Astrocyte (in vitro differentiated cells and primary cell): ENCODE measurements at places on chromosomes 2 and 18. TPM values are rescaled to one million over a fixed set of nuclear protein-coding genes. Genes with fewer than 3 reads are reported as not detected.
A peak's percentile ranks its signal among the peaks of the same experiment; 100 is the strongest.

The EMX1 gene
- total RNA-seq = 0.48 TPM in 1 of 2 replicates, not detected in the other

- H3K4me1 ChIP-seq = peaks cover 21% of the 10 kb centered on the region
- no peak for DNase-seq
- no peak overlapping the region for H3K27ac ChIP-seq
- no peaks in the 10 kb centered on the region for H3K27me3 ChIP-seq
Measured at GRCh38 chr2:128640166-128640844, 321.6 kb upstream of the HS6ST1 start.

The TAF4B gene
- 3.0 and 3.2 TPM in 2 replicates for total RNA-seq

The STON1 gene
- total RNA-seq = 7.3 and 9.5 TPM in 2 replicates

The PLEK gene
- not detected in 2 replicates for total RNA-seq

The KCNS3 gene
- 0.84 and 1.7 TPM in 2 replicates for total RNA-seq

DNA sequence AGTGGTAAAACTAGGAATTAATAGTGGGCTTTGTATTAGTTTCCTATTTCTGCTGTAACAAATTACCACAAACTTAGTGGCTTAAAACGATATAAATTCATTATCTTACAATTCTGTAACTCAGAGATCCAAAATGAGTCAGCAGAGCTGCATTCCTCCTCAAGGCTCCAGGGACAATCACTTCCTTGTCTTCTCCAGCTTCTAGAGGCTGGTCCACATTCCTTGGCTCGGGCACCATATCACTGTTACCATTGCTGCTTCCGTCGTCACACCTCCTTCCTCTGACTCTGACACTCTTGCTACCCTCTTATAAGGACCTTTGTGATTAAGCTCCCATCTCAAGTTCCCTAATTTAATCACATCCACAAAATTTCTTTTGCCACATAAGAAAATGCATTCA is 567.8 kb upstream of the KLHL29 start:
- no peak for DNase-seq
- no peak overlapping the region for H3K4me3 ChIP-seq
- H3K36me3 ChIP-seq = no peaks in the 10 kb centered on the region
- no peak overlapping the region for H3K27ac ChIP-seq
- no peaks in the 10 kb centered on the region for H3K27me3 ChIP-seq
- H3K4me1 ChIP-seq = no peaks in the 10 kb centered on the region

The ASB18 gene
- total RNA-seq = not detected in 2 replicates

The REG3G gene
- not detected in 2 replicates for total RNA-seq

- H3K27ac ChIP-seq = no peak overlapping the region
- DNase-seq = peak; percentile 79
- H3K4me3 ChIP-seq = no peak overlapping the region
- H3K4me1 ChIP-seq = no peaks in the 10 kb centered on the region
- no peaks in the 10 kb centered on the region for H3K27me3 ChIP-seq
Measured at GRCh38 chr2:168851674-168852320, 38.4 kb downstream of the SPC25 start.

GRCh38 chr18:37565101-37565976 is at the start of gene CELF4:
TSS of gene CELF4 (minus strand) at chr18:37565798.
- peak within 1 kb of the TSS; percentile 52 for H3K4me3 ChIP-seq
- peaks cover 33% of the 10 kb centered on the region for H3K27me3 ChIP-seq
- H3K36me3 ChIP-seq = no peaks in the 10 kb centered on the region
- no peak within 1 kb of the TSS for H3K27ac ChIP-seq

The NDC80 gene
- total RNA-seq = 1.9 and 3.5 TPM in 2 replicates

DNA sequence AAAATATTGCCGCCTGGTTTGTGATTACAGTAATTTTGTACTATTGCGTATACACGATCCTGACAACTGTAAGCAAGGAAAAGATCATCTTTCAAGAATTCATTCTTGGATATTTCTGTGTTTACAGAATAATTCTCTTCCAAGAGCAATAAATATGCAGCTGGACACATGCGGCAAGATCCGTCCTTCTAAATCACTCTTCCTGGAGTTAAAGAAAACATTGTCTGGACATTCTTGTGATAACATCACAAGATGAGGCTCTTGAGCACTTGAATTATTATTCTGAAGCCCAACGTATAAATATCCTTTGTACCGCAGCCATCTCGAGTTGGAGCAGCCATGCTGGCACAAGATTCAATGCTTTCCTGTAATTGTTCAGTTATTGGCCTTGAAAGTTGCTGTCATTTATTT is 9.9 kb downstream of the FHL2 start:
- H3K27ac ChIP-seq = peak overlapping the region; percentile 99
- no peak overlapping the region for H3K4me3 ChIP-seq
- H3K36me3 ChIP-seq = peaks cover 58% of the 10 kb centered on the region
- H3K4me1 ChIP-seq = peaks cover 63% of the 10 kb centered on the region

- H3K27ac ChIP-seq = no peak overlapping the region
- no peaks in the 10 kb centered on the region for H3K36me3 ChIP-seq
- no peaks in the 10 kb centered on the region for H3K27me3 ChIP-seq
Measured at GRCh38 chr2:147247749-147248148, 597.1 kb upstream of the ACVR2A start.

DNA sequence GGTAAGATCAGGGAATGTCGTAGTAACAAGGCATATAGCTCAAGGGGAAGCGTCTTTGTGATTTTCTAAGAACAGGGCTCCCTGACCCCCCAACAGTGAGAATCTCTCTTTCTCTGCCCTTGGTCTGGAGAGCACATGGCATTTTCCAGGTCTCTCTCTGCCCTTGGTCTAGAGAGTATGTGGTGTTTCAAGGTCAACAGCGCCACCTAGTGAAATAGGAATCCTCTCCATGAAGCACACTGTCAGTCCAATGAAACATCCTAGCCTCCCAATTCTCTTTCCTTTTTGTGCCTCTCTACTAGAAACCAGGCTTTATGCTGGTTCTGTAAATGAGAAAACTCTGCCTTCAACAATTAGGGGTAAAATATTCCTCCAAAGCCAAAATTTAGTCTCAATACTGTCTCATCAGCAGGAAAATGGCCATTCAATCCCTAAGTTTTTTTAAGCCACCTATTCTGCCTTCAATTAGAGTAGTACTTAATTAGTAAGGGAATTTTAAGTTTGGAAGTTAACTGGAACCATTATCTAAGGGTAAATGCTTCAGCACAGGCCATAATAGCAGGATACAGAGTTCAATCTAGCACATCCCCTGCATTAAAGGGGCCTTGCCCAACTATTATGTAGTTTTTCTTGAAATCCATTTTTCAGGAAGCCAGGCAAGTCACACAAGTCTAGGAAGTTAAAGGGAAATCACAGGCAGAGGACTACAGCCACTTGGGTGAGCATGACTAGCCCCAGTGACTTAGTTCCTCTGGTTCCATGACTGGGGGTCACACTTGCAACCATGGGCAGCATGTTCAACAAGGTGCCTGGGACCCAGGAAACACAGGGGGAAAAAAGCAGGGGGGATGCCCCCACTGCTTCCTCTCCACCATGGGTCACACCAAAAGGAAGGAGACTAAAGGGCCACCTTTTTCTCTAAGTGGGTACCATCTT is 12.4 kb downstream of the DYM start:
- DNase-seq = peak; percentile 10
- H3K27ac ChIP-seq = no peak overlapping the region
- H3K27me3 ChIP-seq = no peaks in the 10 kb centered on the region
